ENCODE measurements at places on chromosomes 2 and 18.

DNA sequence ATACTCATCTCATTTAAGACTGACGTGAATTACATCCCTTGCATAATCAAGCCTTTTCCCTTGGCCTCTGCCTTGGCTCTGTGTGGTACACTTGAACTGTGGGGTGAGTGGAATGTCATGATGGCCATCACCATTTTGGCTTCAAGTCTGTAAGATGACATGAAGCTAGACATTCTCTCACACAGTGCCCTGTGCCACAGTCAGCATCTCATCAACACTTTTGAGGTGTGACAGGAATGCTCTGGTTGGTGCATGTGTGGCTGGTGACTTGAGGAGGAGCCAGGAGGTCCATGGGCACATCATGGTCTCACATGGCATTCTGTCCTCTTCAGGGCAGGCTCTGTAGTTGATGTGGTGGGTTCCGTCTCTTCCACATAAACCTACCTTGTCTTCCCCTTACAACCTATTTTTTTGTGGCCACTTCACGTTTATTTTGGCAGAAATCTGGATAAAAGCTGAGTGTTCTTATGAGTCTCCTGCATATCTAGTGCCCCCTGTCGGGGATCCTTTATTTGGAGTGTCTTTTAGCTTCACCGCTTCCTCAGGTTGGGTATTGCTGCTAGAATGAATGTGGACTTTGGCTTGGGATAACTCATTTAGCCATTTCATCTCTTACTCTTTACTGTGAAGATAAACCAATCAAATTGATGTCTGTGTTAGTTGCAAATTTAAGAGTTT is 28.1 kb downstream of the MAP4K4 start:
- DNase-seq: no peak

GRCh38 chr18:75880925-75881504 is 453.5 kb upstream of the SMIM21 start:
- no peak for DNase-seq

DNA sequence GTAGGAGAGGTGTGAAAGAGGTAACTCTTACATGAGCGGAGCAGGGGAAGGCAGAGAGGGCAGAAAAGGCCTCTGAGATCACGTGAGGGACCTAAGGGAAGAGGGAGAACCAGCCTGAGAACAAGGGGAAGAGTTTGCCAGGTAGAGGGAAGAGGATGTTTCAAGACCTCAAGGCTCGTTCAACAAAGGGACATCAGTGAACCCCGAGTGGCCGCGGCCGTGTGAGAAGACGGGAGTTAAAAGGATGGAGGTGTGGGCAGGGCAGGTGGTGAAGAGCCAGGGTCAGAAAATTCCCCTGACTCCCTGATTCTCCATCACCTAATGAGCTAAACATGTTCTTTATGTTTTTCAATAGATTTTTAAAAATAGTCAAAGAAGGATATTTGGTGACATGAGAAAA is 44.4 kb downstream of the NETO1 start:
- DNase-seq: no peak

DNA sequence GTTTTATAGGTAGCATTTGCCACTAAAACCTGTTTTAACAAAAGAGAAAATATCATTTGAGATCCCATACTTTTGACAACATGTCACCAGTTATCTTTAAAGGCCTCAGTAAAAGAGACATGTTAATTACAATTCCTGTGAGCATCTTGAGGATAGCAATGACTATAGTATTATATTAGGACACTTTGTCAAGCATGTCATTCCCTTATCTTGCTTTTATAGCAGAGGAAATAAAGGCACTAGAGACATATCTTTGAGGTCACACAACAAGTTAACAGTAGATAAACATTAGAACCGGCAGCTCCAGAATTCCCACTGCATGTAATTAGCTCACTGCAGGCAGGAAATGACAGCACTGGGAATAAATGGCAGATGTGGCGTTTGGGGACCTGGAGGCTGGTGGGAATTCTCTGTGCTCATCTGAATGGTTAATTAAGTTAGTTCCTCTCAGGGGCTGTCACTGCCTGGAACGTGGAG is 25.9 kb downstream of the LYPD6B start:
- DNase-seq: no peak

DNA sequence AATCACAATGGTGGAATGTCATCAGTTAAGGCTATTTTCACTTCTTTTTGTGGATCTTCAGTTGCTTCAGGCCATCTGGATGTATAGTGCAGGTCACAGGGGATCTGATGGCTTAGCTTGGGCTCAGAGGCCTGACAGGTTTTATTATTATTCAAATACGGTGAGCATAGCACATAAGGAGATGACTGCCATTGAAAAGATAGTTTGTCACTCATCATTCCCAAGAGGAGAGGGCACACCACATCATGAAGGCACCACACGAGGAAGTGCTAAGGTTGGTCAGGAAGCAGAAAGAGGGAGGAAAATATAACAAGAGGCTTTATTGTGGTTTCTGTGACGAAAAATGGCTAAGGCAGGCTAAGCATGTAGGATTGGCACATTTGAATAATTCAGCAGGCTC is 131.4 kb downstream of the CD8B2 start:
- DNase-seq: no peak

DNA sequence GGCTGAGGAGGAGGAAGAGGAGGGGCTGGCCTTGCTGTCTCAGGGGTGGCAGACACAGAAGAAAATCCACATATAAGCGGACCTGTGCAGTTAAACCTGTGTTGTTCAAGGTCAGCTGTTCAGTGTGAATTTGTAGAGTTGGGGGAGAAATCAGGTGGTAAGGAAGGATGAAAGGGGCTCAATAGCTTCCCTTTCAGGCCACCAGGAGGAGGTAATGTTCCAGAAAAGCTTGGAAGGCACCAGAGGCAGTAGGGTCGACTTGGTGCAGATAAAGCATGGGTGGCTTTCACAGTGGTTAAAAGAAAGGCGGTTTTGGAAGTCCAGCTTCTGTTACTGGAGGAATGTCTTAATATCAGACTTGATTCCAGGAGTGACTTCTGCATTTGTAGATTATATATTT is 167.4 kb downstream of the THSD7B start:
- DNase-seq: no peak

DNA sequence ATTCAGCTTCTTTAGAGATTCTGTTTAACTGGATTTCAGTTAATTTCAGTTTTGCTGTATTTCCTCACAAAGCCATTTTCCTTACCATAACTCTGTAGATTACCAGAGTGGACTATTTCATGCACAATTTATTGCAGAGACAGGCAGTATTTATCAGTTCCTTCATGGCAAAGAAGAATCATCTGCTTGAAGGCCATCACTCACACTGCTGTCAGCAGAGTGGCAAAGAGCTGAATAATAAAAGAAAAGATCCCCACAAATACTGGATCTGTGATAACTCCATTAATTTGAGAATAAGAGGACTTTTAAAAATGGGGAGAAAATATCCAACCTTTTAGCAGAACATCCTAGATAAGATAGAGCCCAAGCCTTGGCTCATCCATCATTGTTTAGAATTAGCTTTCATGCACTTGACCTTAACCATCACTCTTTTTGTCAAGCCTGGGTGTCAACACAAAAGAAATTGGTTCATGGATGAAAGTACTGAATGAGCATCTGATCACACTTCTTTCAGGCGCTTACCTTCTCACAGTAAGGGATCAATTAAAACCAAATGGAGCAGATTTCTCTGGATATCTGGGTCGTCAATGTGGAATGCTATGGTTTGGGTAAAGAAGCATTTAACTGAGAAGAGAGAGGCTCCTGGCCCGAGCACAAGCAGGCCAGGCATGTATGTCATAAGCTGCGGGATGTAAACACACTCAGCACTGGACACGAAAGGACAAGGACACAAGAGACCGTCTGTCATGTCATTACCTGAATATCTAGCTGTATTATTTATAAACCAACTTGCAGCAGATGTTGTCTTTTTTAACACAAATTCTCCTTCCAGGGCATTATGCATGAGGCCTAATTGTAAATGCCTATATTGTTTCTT is 376.2 kb downstream of the ZNF521 start:
- DNase-seq: no peak

DNA sequence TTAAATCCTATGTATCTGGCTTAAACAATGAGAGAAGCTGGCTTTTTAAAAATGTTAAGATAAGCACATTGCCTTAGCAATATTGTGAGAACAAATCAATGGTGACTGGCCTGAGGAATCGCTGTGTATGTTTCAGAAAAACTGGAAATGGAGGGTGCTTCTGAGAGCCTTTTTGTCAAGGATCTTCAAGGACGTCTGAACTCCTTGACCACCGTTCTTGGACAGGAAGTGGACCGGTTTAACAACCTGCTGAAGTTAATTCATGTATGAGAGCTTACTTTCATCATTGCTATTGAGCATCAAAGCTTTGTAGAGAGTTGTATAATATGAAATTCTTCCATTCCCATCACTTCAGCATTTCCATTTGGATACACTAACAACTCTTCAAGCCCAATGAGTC is 72.6 kb downstream of the TRABD2A start:
- no peak for DNase-seq
